ENCODE measurements at places on chromosomes 11 and 22.

GRCh38 chr11:3164138-3164551 is 965 bp downstream of the OSBPL5 start:
- no peak for DNase-seq

GRCh38 chr11:14645015-14645912 is 1.7 kb downstream of the PDE3B start:
- DNase-seq, result no peak

DNA sequence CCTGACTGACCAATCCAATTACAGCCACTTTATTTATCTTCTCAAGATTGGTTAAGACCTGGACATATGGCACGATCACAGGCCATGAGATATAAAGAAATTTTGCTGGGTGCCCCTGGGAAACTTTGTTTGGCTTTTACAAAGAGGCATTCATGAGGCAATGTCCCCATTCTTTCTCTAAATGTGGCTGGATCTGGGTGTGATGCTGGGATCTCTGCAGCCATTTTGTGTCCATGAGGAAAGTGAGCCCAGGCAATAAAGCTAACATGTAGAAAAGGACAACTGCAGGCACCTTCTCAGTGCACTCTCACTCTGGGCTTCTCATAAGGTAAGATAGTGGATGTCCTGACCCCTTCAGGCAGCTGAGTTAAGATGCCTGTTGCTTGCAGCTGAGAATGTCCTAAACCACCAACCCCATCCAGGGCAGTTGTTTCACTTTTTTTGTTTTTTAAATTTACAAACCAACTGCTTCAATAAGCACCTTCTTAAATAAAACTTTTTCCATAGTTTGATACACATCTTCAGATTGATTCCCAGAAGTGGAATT is 372.3 kb downstream of the MIAT start:
- DNase-seq, result no peak

DNA sequence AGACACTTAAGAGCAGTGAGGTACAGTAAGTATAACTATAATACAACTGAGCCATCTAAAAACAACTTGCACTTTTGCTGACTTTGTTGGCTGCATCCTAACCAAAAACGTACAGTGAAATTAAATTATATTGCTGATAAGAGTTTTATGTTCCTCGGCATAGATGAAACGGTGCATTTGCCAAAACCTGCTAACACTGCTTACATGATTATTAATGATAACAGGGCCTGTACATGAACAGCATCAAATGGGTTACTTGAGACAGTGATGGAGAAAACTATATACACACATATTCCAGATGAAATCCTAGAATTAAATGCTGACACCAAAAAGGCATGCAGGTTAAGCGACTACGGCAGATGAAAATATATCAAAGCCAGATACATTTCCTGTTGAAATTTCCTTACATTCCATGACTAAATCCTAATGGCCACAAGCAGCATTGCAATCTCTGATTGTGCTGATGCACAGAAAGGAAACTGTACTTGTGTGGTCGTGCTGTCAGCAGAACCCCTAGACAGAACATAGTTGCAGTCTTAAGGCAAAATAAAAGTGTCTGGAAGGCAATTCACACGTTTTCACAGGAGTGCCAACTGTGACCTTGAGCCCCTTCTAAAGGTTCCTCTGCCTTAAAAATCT is 143.9 kb downstream of the CADM1 start:
- DNase-seq, result no peak

- DNase-seq, result no peak
Observed at GRCh38 chr22:46758867-46759290, 3.6 kb upstream of the TBC1D22A start.

DNA sequence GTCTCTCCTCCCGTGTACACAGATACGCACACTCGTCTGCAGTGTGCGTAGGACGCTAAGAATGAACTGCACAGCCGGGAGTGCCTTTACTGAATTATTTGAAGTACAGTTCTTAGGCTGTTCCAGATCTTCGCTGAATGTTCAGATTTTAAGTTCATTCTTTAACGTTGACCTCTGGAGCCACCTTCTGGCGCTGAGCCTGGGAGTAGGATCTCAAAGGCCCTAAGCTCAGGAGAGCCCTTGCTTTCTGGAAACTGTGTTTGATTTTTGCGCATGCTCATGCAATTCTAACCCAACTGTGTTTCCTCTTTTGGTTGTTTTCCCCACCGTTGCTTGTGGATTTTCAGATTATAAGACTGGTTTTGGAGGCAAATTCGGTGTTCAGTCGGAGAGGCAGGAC is 22.8 kb downstream of the CTTN start:
- DNase-seq, result no peak

- DNase-seq, result no peak
Observed at GRCh38 chr11:47514825-47515647, 37.9 kb downstream of the CELF1 start.

DNA sequence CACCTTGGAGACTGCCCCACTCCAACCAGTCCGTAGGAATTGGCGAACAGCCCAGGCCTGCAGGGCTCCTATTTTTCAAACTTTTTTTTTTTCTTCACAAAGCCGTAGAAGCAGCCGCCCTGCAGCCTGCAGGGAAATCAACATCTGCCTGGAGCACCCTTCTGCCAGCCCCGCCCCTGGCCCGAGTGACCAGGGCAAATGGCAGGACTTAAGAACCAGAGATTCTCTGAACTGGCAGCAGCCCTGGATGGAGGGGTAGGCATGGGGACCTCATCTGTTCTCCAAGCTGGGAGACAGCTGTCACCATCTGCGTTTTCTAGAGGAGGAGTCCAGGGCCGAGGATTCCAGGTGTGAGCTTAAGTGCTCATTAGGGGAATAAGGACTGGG is 5.6 kb downstream of the SCN2B start:
- no peak for DNase-seq

- no peak for DNase-seq
Observed at GRCh38 chr11:57160665-57161064, 21.1 kb upstream of the LRRC55 start.

GRCh38 chr22:37167176-37167980 is 17.7 kb upstream of the IL2RB start:
- no peak for DNase-seq

DNA sequence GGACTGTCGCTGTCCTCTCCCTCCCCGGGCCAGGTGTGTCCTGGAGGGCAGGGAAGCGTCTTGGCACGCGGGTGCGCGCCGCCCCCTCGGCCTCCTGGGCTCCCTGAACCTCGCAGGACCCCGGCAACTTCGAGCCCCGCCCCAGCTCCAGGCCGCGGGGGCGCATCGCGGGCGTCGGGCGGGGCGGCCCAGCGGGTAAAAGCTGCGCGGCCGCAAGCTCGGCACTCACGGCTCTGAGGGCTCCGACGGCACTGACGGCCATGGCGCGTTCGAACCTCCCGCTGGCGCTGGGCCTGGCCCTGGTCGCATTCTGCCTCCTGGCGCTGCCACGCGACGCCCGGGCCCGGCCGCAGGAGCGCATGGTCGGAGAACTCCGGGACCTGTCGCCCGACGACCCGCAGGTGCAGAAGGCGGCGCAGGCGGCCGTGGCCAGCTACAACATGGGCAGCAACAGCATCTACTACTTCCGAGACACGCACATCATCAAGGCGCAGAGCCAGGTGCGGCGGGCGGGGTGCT is at the start of gene CST6:
Gene CST6 (plus strand): TSS at position 224 of the 519 bp plus-strand sequence. CDS start 37 bp downstream, at position 261.
- DNase-seq, result no peak

GRCh38 chr11:12137005-12137690 is 26.8 kb downstream of the MICAL2 start:
- no peak for DNase-seq

- no peak for DNase-seq
Observed at GRCh38 chr11:55949330-55949729, 13.1 kb upstream of the OR5I1 start.

GRCh38 chr22:23258826-23259170 is 78.5 kb downstream of the BCR start:
- no peak for DNase-seq

DNA sequence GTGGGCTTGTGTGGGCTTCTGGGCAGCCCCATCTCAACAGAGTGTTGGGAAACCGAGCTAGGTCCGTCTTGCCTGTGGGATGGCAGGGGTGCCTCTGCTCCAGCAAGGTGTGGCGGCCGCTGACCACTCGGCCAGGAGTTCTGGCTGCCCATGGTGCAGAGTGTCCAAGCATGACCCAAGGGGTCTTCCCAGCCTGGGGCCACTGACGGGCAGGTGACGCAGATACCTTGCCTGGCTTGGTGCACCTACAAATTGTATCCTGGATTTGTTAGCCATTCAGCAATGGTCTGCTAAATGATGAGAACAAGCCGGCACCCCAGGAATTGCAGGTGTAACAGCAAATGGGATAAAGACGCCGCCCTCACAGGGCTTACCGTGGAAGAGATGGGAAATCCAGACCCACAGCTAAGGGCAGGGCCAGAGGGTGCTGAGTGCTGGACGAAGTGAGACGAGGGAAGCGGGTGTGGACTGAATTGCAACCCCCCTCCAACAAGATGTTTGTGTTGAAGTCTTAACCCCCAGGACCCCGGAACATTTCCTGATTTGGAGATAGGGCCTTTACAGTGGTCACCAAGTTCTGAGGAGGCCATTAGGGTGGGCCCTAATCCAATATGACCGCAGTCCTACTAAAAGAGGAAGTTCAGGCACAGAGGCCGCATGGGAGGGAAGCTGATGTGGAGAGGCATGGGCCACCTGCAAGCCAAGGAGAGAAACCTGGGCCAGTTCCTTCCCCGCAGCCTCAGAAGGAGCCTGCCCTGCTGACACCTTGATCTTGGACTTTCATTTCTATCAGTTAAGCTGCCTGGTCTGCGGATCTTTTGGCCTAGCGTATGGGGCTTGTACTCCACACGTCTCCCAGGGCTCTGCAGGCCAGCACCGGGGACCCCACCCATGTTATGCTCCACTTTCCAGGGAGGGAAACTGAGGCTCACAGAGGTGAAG is 45.2 kb upstream of the LINC01488 start:
- no peak for DNase-seq

DNA sequence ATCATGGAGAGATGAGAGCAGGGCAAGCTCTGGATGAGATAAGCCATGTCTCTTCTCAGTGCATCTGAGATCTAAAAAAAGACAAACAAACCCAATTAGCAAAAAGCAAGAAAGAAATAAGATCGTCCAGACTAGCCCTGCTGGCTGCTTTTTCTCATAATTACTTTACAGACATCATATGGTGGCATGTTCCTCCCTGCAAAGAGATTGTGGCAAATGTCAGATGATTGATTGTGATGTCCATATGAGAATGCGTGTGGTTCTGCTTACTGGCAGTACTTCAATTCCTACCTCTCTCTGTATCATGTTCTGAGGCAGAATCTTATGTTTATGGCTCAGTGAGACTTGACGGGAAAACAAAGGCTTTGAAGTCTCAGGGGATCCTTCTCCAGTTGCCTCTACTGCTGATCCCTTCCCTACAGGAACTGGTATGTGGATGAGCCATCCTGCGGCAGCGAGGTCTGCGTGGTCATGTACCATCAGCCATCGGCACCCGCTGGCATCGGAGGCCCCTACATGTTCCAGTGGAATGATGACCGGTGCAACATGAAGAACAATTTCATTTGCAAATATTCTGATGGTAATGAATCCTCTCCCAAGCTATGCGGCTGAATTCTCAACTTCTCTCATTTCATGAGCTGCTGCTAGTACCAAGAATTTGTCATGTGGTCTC is 8.8 kb downstream of the LAYN start:
- no peak for DNase-seq

- DNase-seq, result peak; percentile 85
Observed at GRCh38 chr22:50474710-50475651, at the start of gene SBF1. TSS of gene SBF1 (minus strand) at chr22:50475035. CDS start at chr22:50474840, 195 bp downstream.

DNA sequence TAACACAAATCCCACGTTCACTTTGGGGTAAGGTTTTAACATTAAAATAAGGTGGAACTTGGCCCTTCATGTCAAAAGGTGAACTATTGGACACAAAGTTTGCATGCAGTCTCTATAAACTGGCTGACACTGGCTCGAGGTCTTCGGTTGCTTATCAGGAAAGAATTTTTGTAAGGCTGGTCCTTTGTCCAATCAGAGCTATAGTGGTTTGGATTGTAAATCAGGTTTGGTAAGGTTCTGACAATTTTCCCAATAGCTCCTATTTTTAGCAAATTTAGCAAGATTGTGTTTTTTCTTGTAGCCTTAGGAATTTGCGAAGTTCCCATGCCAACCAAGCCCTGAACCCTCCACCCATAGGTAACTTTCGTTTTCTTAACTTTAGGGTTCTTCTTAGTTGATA is 17.6 kb upstream of the MED17 start:
- no peak for DNase-seq

- DNase-seq, result no peak
Observed at GRCh38 chr11:11923828-11924227, 82.1 kb downstream of the USP47 start.

- no peak for DNase-seq
Observed at GRCh38 chr11:117931331-117931950, 2.2 kb upstream of the TMPRSS13 start.

GRCh38 chr11:46381048-46381818 is at the start of gene MDK:
TSS of gene MDK (plus strand) at chr11:46381669. CDS start at chr11:46382058, 389 bp downstream.
- DNase-seq, result no peak

DNA sequence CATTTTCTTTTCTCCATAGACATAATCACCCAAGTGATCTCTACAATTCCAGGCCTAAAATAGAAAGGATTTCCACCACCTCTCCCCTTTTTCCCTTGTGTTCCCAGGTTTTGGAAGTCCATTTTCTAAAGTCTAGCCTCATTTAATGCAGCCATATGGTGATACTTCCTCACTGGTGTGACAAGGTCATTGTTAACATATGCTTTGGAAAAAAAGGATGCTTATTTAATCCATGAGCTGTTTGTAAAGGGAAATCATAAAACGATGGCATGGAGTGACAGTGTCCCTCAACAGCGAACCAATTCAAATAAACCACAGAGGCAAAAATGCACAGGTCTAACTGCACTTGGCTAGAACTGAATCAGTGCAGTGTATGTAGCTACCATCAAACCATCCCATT is 26.6 kb downstream of the GRIA4 start:
- DNase-seq, result no peak

DNA sequence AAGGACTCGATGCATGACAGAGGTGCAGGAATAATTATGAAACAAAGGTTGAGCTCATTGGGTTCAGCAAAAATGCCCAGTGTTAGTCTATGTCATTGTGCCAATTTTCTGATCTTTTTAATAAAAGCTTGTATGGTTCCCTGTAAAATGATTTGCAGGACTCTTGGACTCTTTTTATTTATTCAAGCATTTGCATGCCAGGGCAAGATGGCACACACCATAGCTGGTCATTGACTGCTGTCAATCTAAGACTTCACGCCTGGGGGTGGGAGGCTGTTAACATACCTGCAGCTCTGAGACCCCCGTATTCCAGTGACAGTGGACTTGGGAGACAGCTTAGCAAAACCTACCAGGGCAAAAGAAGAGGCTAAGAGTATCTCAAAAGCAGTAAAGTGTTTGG is 32.0 kb upstream of the ANO1 start:
- no peak for DNase-seq

DNA sequence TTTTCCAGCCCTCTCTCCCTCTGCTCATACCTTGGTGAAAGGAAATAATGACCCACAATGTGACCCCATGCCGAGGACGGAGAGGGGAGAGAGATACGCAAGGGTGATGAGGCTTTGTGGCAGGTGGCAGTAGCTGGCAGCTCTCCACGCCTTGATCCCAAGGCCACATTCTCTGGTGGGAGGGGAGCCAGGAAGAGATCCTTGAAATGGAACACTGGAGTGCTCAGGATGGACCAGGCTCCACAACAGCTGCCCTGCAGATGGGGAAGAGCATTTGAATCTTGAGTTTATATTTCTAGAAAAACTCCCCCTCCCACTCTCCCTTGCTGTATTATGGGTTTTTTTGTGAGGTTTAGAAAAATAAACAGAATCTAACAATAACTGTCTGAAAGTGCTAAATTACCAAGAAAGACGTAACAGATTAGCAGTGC is 61.6 kb upstream of the CDON start:
- no peak for DNase-seq
